ENCODE measurements at places on chromosomes 3 and 15.
A peak's percentile ranks its signal among the peaks of the same experiment; 100 is the strongest.

DNA sequence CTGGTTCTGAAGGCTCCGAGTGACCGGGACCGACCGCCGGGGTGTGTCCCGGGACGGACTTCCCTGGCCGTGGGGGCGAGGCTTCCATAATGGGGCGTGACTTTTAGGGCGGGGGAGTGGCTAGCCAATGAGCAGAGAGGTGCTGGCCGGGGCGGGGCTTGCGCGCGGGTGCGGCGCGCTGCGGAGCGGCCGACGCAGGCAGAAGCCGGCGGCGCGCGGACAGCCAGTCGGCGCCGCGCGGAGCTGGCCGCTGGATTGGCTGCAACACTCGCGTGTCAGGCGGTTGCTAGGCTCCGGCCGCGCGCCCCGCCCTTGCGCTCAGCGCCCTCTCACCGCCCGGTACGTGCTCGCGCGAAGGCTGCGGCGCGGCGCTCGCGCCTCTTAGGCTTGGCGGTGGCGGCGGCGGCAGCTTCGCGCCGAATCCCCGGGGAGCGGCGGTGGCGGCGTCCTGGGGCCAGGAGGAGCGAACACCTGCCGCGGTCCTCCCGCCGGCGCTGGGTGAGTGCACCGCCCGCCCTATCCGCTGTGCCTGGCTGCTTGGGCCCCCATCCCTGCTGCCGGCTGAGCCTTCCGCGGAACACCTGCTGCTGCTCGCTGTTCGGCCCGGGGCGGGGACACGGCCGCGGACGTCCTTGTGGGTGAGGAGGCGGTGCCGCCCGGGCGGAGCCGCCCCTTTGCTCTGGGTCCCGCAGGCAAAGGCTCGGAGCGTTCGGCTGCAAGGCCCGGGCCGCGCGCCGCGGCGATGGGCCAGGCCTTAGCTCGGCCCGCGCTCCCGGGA, at the start of gene DAG1:
Gene DAG1, plus strand, starts transcription at position 332 of the 778 bp plus-strand sequence. CDS start 40,268 bp downstream, outside the sequence.
- peak; percentile 97 for DNase-seq

GRCh38 chr15:59691194-59691805, 2.2 kb upstream of the BNIP2 start:
- DNase-seq: peak; percentile 43

DNA sequence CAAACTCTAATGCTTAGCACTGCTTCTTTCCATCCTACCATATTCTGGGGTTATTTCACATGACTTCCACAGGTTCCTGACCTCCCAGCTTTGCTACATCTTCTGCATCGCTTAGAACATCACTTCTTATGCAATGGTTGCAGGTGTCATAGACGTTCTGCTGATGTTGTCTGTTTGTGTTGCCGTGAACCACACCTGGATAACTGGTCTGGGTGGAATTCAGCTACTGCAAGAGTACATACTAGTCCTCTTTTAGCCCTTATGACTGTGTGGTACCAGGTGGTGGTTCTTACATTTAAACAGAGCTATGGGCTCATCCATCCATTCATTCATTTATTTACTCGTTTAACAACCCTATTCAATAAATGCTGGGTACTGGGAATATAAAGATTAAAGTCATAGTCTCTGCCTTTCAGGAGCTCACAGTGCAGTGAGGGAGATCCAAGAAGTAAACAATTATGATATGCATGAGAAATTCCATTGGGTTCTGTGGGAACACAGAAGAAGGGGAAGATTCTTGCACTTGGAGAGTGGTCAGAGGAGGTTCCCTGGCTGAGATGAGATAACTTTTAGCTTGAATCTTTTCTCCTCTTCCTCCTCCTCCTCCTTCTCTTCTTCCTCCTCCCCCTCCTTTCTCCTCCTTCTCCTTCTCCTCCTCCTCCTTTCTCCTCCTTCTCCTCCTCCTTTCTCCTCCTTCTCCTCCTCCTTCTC, 30.8 kb downstream of the TMEM45A start:
- no peak for DNase-seq

- no peak for DNase-seq
Measured at GRCh38 chr3:127750226-127751031, 71.9 kb downstream of the MGLL start.

DNA sequence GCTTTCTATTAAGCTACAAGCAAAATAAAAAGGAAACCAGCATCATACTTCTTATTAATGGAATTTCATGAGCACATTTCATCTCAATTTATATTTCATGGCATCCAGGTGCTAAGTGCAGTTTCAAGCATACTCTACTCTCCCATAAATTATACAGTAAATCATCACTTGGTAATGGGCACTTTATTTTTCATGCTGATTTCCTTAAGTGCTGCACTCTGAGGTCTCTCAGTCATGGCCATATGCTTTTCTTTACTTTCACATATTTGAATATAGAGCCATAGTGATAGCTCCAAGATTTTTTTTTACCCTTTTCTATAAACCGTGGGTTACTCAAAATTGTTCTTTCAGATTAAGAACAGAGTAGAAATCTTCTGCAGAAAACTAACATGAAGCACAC, 1505.7 kb upstream of the CADM2 start:
- DNase-seq: no peak

Data from AML-193 (cell line).